CD4-positive, CD25-positive, alpha-beta regulatory T cell (primary cell): ENCODE measurements at places on chromosomes 13 and 19. TPM values are rescaled to one million over a fixed set of nuclear protein-coding genes. Genes with fewer than 3 reads are reported as not detected.

NALCN gene
- not detected for total RNA-seq

VMAC gene
- total RNA-seq: 25.0 TPM

CDX2 gene
- total RNA-seq: not detected

SPACA4 gene
- total RNA-seq: not detected

ANGPTL8 gene
- total RNA-seq: not detected

- peaks cover 40% of the 10 kb centered on the region for H3K4me1 ChIP-seq
- H3K27ac ChIP-seq: peak overlapping the region; percentile 93
- H3K36me3 ChIP-seq: peaks cover 6% of the 10 kb centered on the region
- peak overlapping the region; percentile 95 for H3K4me3 ChIP-seq
Observed at GRCh38 chr19:33374236-33374714, 766 bp downstream of the CEBPG start.

GRCh38 chr13:49530457-49530856 is 34.7 kb downstream of the PHF11 start:
- peaks cover 34% of the 10 kb centered on the region for H3K36me3 ChIP-seq
- H3K4me3 ChIP-seq: no peak overlapping the region
- H3K27me3 ChIP-seq: no peaks in the 10 kb centered on the region
- no peaks in the 10 kb centered on the region for H3K4me1 ChIP-seq
- H3K27ac ChIP-seq: no peak overlapping the region

GRCh38 chr13:97621631-97622030 is 187.7 kb downstream of the RAP2A start:
- no peaks in the 10 kb centered on the region for H3K36me3 ChIP-seq
- no peak overlapping the region for H3K27ac ChIP-seq
- H3K4me3 ChIP-seq: no peak overlapping the region
- DNase-seq: no peak
- no peaks in the 10 kb centered on the region for H3K4me1 ChIP-seq

- H3K4me1 ChIP-seq: peaks cover 17% of the 10 kb centered on the region
- no peaks in the 10 kb centered on the region for H3K36me3 ChIP-seq
- H3K4me3 ChIP-seq: no peak overlapping the region
Observed at GRCh38 chr19:2461751-2462634, 5.2 kb upstream of the LMNB2 start.

DNA sequence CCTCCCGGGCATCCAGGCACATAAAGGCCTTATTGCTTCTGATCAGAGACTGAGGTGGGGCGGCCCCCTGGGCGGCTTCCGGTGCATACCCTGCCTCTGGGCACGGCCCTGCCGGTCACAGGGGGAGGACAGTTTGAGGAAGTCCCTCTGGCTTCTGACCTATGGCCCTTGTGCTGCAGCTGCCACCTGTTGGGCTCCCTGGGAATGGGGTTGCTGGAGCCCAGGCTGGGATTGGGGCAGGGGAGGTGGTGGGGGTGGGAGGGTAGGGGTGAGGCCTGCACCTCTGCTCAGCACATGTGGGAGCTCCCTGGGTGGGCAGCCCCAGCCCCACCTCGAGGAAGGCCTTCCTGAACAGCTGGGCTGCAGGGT is 10.7 kb downstream of the ANO8 start:
- peaks cover 15% of the 10 kb centered on the region for H3K36me3 ChIP-seq
- no peaks in the 10 kb centered on the region for H3K27me3 ChIP-seq
- no peak overlapping the region for H3K4me3 ChIP-seq
- no peak overlapping the region for H3K27ac ChIP-seq
- DNase-seq: peak; percentile 45

GRCh38 chr13:73189776-73190175 is 131.0 kb downstream of the KLF5 start:
- DNase-seq: no peak
- no peaks in the 10 kb centered on the region for H3K27me3 ChIP-seq
- no peak overlapping the region for H3K27ac ChIP-seq
- H3K4me3 ChIP-seq: no peak overlapping the region

GRCh38 chr13:27853335-27853734 is 61.1 kb downstream of the GSX1 start:
- no peak overlapping the region for H3K4me3 ChIP-seq
- DNase-seq: no peak
- no peaks in the 10 kb centered on the region for H3K4me1 ChIP-seq
- H3K36me3 ChIP-seq: no peaks in the 10 kb centered on the region

DNA sequence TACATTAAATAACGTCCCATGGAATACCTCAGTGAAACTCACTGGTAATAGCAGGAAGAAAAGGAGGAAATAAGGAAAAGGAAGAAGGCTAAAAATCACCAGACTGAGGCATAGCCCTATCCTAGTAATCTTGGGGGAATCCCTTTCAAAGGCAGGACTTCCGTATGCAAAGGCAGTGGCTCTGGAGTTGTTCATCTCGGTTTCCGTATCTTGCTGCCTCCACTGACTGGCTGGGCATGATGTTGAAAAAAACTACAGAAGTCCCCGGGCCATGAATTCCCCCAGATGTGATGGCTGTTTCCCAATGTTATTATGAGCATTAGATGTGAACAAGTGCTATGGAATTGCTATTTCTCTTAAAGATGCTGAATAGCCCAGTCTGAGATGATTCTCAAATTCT is 5.5 kb downstream of the FPR2 start:
- H3K36me3 ChIP-seq: no peaks in the 10 kb centered on the region
- no peaks in the 10 kb centered on the region for H3K4me1 ChIP-seq
- no peak overlapping the region for H3K27ac ChIP-seq
- no peak for DNase-seq
- H3K27me3 ChIP-seq: no peaks in the 10 kb centered on the region
